ENCODE measurements at places on chromosomes 16 and 17.

- DNase-seq = no peak
Observed at GRCh38 chr17:63496663-63497400, 20.0 kb downstream of the ACE start.

DNA sequence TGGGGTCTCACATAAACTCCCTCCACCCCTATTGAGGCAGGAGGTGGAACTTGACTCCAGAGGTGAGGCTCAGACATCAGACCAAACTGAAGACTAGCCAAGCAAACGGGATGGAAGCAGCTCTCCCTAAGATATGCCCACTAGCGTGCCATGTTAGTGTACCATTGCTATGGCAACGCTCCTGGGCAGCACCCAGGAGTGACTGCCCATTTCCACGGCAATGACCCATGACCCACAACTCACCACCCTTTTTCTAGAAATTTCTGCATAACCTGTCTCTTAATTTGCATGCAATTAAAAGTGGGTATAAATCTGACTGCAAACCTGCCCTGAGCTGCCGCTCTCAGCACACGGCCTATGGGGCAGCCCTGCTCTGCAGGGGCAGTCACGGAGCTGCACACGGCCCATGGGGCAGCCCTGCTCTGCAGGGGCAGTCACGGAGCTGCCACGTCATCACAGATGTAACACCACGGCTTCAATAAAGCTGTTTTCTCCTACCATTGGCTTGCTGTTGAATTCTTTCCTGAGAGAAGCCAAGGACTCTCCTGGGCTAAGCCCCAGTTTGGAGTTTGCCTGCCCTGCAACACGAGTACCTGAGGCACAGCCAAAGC lies 164.3 kb downstream of the RBFOX3 start:
- no peak for DNase-seq

DNA sequence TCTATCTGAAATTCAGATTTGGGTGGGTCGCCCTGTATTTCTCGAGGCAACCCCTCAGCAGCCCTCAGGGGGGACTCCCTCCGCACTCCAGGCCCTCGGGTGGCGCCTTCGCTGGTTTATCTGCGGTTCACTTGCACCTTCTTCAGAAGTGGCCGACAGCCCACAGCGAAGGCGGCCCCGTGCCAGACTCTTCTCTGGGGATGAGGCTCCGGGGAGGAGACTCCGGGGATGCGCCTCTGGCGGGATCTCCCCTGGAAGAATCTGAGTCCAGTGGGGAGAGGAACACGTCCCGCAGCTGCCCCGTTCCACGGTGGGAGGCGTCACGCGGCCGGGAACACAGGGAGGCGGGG lies 63.9 kb upstream of the DNAJA2 start:
- peak; percentile 60 for DNase-seq

DNA sequence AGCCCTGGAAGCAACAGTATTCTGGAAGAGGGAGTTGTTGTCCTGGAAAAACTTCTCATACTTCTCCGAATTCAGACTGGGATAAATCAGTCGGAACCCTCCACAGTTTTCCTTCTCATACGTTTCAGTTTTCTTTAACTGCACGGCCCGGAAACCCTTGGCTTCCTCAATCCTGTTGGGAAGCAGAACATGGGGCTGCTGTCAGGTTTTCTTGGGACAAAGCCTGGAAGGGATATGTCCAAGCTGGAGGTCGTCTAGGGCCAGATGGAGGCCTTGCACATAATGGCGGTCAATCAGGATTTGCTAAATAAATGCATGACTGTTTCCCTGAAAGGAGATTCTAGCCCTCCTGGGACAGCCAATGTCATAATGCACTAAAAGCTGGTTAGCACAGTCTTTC lies 29.2 kb downstream of the TTLL6 start:
- DNase-seq = no peak

DNA sequence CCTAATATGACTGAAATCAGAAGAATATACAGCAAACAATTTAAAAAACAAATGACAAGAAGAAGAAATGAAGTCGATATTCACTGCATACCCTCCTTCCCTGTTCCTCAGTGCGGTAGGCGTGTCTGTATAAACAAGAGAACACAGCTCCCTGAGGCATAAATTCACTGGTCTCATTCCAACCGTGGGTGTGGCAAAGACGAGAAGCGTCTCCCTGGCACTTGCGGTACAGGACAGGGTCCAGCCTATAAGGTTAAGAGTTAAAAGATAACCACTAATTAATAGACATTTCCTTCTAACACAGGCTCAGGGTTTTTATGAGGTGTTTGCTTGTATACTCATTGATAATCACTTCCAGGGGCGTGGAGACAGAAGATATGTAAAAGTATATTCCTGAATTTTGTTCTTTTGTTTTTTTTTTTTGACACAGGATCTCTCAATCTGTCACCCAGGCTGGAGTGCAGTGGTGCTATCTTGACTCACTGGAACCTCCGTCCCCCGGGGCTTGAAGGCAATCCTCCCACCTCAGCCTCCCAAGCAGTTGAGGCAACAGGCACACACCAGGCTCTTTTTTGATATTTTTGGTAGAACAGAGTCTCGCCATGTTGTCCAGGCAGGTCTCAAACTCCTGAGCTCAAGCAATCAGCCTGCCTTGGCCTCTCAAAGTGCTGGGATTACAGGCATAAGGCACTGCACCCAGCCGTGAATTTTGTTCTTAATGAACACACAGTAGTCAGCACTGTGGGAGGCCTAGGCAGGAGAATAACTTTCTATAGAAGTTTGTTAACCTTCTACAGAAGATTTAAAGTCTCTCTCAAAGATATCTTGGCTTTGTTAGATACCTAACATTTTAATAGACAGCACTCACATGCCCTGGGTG lies 59.1 kb upstream of the CLEC18B start:
- DNase-seq = no peak

DNA sequence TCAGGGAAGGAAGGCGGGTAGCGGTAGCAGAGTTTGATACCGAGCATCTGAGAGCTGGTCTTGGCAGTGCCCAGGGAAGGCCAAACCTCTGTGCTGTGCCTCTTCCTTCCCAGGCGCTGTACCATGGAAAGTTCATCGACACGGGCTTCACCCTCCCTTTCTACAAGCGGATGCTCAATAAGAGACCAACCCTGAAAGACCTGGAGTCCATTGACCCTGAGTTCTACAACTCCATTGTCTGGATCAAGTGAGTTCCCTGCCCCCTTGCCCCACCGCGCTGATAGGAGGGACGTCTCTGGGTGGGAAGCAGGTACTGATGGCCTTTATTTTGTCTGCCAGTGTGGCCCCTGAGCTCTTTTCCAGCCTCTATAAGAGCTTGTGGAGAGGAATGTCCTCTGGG lies 15.4 kb upstream of the CLEC18A start:
- no peak for DNase-seq

DNA sequence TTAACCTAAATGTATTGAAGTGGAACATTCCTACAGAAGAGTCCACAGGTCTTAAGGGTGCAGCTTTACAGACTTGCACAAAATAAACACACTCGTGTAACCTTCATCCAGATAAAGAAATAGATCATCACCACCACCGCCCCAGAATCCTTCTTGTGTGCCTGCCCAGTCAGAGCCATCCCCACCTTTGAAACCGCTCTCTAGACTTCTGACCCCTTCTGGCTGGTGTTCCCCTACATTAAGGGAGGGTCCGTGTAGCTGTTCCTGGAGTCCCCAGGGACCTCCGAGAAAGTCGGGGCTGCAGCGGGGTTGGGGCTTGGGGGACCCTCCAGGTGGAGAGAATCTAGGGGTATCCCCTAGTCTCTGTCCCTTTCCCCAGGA lies 9.4 kb downstream of the TBX4 start:
- no peak for DNase-seq

DNA sequence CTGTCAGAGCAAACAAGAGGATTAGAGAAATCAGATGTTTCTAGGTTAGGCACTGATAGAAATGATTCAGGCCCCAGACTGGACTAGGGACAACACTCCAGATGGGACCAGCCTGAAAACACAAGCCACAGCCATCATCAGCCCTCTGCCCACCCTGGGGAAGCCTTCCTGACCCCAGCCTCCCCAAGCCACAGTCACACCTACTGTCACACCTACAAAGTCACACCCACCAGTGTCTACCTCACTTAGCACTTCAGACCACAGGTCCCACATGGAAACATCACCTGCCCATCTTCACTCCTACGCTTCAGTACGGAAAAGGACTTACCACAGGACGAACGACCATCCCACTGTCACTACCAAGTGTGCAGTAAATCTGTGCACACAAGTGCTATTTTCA lies 197.9 kb downstream of the ZFHX3 start:
- DNase-seq = no peak

DNA sequence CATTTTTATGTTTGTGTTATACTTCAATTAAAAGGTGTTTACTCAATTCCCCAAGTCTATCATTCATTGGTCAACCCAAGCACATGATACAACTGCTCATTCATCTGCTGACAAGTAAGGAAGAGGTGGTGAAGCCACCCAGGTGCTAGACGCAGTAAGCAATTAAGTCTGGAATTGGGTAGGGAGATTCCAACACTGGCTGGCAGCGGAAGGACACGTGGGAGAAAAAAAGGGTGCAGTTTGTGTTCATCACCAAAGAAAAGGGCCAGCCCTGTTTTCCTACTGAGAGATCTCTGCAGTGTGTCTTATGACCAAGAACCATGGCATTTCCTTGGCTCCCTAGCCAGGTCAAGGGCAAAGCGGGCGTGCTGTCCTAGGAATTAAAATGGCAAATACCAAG lies 11.8 kb upstream of the ZNF23 start:
- DNase-seq = no peak

DNA sequence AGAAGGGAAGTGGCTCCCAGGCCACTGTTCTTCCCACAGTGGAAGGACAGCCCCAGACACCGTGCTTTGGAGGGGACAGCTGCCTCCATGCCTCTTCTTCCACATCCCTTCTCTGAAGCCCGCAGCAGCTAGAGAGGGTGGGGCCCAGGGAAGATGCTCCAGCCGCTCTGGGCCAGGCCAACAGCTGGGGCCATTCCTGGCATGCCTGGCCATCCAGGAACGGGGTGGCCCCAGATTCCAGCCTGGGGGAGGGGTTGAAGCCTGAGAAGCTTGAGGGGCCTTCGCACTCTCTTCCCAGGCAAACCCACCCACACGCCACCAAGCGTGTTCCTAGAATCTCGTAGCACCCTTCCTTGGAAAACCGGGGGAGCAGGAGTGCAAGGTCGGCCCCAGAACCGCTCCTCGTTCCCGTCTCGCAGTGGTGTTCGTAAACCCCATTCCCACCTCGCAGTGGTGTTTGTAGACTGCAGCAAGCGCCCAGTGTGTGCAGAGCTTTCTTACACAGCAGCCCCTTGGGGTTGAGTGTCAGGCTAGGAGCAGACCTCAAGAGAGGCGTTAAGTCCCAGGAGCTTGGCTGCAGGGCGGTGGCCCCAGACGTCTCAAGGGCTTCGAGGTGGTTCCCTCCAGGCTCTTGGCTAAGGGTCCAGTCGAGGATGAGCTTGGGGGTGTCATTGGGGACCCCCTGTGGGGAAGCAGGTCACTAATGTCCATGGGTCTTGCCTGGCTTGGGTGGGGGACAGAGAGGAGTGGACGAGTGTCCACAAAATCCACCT lies 2.7 kb downstream of the CDH15 start:
- no peak for DNase-seq

DNA sequence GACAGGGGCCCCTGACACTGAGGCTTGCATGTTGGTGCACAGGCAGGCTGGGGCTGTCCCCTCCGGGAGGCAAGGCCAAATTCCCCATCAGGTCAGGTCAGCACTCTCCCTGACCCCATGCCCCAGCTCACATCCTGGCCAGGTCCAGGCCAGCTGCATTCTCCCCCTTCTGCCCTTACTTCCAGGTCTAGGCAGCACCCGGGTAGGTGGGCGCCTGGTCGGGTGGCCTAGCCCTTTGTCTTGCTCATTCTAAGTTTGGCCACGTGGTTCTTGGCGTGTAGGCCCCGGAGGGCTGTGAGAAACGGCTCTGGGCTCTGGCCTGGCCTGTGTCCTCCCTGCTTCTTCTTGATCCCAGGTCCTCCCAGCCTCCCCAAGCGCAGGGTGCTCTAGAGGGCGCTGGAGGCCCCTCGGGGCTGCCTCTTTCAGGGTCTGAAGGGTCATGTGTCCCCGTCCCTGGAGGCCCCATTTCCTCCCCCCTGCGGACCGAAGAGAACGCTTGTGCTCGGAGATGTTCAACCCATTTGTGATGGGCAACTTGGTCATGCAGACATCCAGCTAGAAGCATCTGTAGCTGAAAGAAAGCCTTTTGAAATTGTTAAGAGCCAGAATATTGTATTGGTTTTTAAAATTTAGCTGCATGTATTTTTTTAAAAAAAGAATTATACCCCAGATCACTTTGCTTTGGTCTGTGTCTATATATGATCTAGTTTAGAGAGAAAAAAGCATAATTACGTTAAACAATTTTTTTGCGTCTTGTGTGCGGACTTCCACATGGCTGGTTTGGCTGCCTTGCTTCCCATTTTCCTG lies 6.7 kb downstream of the BAHCC1 start:
- peak; percentile 53 for DNase-seq

GRCh38 chr17:33874617-33875060 lies 380.4 kb upstream of the CCL2 start:
- no peak for DNase-seq

DNA sequence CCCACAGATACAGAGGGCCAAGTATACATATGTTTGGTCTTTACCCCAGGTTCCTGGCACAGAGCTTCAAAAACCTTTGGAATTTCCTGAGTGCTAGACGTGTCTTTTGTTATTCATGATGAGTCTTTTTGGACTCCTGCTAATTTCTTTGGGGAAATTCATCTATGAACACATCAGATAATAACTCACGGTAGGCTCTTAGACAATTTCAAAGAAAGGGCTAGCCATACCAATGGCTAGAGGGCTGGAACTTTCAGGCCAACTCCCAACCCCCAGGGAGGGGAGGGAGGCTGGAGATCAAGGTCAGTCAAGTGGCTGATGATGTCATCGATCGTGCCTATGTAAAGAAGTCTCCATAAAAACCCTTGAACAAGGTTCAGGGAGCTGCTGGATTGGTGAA lies 101.9 kb downstream of the STX8 start:
- DNase-seq = no peak

GRCh38 chr17:50944902-50945720 lies 79.0 kb upstream of the TOB1 start:
- DNase-seq = no peak

DNA sequence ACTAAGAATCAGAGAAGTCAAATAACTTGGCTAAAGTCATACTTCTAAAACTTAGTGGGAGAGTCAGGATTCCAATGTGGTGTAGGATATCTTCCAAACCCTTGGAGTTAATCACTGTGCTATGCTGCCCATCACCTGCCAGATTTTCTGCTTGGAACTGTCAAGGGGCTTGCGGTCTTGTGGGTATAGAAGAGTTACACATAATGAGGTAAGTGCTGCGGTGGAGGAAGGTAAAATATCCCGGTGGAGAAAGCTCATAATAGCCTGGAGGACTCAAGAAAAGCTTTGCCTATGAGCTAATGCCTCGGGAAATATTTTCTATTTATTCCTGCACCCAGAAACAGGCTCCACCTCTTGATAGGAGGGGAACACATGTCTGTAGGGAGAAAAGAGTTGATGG lies 195.6 kb downstream of the UTP18 start:
- no peak for DNase-seq

DNA sequence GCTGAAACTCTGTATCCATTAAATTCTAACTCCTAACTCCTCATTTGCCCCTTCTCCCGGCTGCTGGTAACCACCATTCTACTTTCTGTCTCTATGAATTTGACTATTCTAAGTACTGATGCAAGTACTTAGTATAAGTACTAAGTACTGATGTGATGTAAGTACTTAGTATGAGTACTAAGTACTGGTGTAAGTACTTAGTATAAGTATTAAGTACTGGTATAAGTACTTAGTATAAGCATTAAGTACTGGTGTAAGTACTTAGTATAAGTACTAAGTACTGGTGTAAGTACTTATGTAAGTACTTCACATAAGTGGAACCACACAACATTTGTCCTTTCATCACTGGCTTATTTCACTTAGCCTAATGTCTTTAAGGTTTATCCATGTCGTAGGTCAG lies 32.3 kb upstream of the PRKCA start:
- DNase-seq = no peak

GRCh38 chr17:79144133-79144532 lies 69.5 kb downstream of the ENGASE start:
- DNase-seq = no peak
